ENCODE measurements at places on chromosomes 5 and 9.
A peak's percentile ranks its signal among the peaks of the same experiment; 100 is the strongest.

DNA sequence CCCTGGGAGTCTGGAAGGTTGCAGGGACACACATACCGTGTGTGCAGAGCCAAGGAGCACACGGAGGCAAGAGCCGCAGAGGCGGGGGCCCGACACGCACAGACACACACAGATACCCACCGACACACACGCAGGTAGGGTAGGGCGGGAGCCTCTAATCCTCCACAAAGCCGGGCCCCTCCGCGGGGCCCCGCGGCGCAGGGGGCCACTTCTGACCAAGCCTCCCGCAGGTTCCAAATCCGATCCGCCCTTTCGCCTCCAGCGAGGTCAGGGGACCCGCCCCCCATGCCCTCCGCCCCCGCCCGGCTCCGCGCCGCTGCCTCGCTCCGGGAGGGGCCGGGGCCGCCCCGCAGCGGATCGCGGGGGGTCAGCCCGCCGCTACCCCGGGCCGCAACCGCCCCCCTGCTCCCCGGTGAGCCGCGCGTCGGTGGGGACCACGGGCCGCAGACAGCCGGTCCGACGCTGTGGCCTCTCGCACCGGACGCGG lies 1.4 kb upstream of the LMX1B start:
- no peak for DNase-seq

- no peak for DNase-seq
Observed at GRCh38 chr5:149800633-149801032, 70.5 kb downstream of the PPARGC1B start.

GRCh38 chr9:32589083-32589723 lies 16.2 kb upstream of the NDUFB6 start:
- DNase-seq = peak; percentile 52

DNA sequence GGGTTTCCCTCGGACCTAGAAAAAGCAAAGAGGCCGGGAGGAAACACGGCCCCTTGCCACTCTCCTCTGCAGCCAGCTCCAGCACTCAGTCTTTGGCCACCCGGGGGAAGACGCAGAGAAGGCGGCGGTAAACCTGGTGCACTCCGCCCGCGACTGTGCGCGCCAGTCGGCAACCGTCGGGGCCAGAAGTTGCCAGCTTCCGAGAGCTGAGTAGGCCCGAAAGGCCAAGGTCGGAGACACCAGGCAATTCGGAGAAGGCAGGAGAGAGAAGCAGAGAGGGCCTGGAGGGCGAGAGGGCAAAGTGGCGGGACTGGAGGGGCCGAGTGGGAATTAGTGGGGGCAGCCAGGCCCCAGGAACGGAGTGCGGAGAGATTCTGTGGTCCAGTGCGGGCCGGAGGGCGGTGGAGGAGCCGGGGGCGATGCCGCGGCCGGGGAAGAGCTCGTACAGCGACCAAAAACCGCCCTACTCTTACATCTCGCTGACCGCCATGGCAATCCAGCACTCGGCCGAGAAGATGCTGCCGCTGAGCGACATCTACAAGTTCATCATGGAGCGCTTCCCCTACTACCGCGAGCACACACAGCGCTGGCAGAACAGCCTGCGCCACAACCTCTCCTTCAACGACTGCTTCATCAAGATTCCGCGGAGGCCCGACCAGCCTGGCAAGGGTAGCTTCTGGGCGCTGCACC lies at the start of gene FOXB2:
Gene FOXB2 (plus strand): TSS at position 420 of the 690 bp plus-strand sequence. CDS start 0 bp downstream, at position 420.
- no peak for DNase-seq

- no peak for DNase-seq
Observed at GRCh38 chr9:92749071-92749933, 15.3 kb downstream of the BICD2 start.
